Panc1 (cell line): ENCODE measurements at places on chromosomes 1 and 21. TPM values are rescaled to one million over a fixed set of nuclear protein-coding genes. Genes with fewer than 3 reads are reported as not detected.

Gene TMPRSS3
- total RNA-seq, result not detected

Gene IFNLR1
- 1.0 TPM for total RNA-seq

Gene CFAP74
- total RNA-seq, result not detected

Gene RBM11
- total RNA-seq, result 0.15 TPM

Gene PIGP
- 16.1 TPM for total RNA-seq

Gene MIXL1
- 0.69 TPM for total RNA-seq

Gene SPRR3
- not detected for total RNA-seq
